Spinal cord (tissue), 10 donors: ENCODE measurements at places on chromosomes 1 and 21. TPM values are rescaled to one million over a fixed set of nuclear protein-coding genes. Genes with fewer than 3 reads are reported as not detected.

CNR2 gene
- 0.06 TPM for total RNA-seq

HJV gene
- not detected for total RNA-seq

WNT2B gene
- 9.9 TPM for total RNA-seq

DNA sequence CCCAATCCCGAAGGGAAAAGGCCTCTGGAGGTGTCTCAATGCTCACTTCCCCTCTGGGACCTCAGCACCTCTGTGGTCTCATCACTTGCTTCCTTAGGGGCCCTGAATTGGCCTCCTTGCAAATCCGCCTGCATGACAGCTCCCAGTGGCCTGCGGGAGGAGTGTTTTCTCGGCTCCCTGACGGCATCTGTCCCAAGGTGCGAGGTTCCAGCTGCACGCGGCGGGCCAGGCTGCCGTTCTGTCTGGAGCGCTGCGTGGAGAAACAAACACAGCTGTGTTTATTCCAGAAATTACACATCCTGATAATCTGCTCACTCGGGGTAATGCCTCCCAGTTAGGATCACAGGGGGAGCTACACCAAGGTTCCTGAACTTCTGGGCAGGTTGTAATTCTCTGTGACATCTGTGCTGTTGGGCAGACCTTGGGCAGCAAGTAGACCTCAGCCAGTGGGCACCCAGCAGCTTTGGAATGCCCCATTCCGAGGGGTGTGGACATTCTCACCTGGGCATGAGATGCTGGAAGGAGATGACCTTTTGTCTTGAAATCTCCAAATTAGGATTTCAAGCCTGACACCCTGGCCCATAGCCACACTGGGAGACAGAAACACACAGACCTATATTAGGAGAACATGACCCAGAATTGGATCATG is 18.2 kb downstream of the EPHB2 start:
- no peaks in the 10 kb centered on the region for H3K27me3 ChIP-seq
- H3K4me1 ChIP-seq = peaks cover 26% of the 10 kb centered on the region
- no peak overlapping the region for H3K4me3 ChIP-seq
- H3K36me3 ChIP-seq = peaks cover 5% of the 10 kb centered on the region

- no peaks in the 10 kb centered on the region for H3K27me3 ChIP-seq
- H3K36me3 ChIP-seq = no peaks in the 10 kb centered on the region
- no peaks in the 10 kb centered on the region for H3K4me1 ChIP-seq
Measured at GRCh38 chr1:164905869-164906268, 346.9 kb downstream of the PBX1 start.

DNA sequence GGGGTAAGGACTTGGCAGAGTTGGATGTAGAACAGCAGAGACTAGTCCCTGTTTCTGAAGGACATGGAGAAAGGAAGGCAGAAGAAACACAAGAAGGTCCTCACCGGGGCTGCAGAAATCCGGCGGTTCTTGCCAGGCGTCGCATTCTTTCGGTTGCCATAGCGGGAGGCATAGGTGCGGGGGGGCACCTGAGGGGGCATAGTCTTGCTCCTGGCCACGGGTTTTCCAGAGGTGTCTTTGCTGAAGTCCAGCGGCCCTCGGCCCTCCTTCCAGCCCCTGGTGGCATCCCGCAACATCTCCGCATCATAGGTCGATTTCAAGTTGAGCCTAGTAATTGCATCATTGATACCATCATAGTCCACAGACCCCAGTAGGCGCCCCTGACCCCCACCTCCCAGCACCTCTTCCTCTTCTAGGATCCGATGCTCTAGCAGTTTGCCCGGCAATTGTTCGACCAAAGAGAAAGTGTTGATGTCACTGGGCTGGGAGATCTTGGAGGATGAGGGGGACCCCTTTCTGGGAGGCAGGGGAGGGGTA is 25.8 kb downstream of the PIK3C2B start:
- H3K27me3 ChIP-seq = no peaks in the 10 kb centered on the region
- peaks cover 52% of the 10 kb centered on the region for H3K4me1 ChIP-seq
- DNase-seq = no peak
- peaks cover 36% of the 10 kb centered on the region for H3K36me3 ChIP-seq

- H3K27me3 ChIP-seq = no peaks in the 10 kb centered on the region
- DNase-seq = no peak
- peaks cover 7% of the 10 kb centered on the region for H3K4me1 ChIP-seq
Measured at GRCh38 chr21:39908265-39908923, 41.2 kb downstream of the PCP4 start.
